Fibroblast of lung (primary cell): ENCODE measurements at places on chromosomes 5 and 9. TPM values are rescaled to one million over a fixed set of nuclear protein-coding genes. Genes with fewer than 3 reads are reported as not detected.

The PIP5K1B gene
- polyA plus RNA-seq = 0.03 TPM in 1 of 2 replicates, not detected in the other

The SPINK7 gene
- not detected in 2 replicates for polyA plus RNA-seq

The UNC13B gene
- 9.7 and 21.6 TPM in 2 replicates for polyA plus RNA-seq

The LECT2 gene
- not detected in 2 replicates for polyA plus RNA-seq

The C9 gene
- 0.06 TPM in 1 of 2 replicates, not detected in the other for polyA plus RNA-seq

The FGFR4 gene
- polyA plus RNA-seq = 5.6 and 28.4 TPM in 2 replicates

The PNPLA7 gene
- 0.20 and 0.23 TPM in 2 replicates for polyA plus RNA-seq

The TAS2R1 gene
- polyA plus RNA-seq = 0.18 TPM in 1 of 2 replicates, not detected in the other

The PTPDC1 gene
- 3.8 and 4.4 TPM in 2 replicates for polyA plus RNA-seq

The ZNG1E gene
- 27.5 and 30.0 TPM in 2 replicates for polyA plus RNA-seq

The WDR38 gene
- polyA plus RNA-seq = not detected in 2 replicates

The PCDHB6 gene
- 0.07 and 0.42 TPM in 2 replicates for polyA plus RNA-seq

The GLRA1 gene
- not detected in 2 replicates for polyA plus RNA-seq

The PCDHA7 gene
- polyA plus RNA-seq = 0.10 and 2.5 TPM in 2 replicates

The CCL27 gene
- 0.09 TPM in 1 of 2 replicates, not detected in the other for polyA plus RNA-seq

The KIF24 gene
- 0.94 and 2.4 TPM in 2 replicates for polyA plus RNA-seq

The MARVELD2 gene
- polyA plus RNA-seq = 2.9 and 5.1 TPM in 2 replicates

The MSX2 gene
- 3.1 and 4.5 TPM in 2 replicates for polyA plus RNA-seq

The ZNF367 gene
- 2.2 and 6.4 TPM in 2 replicates for polyA plus RNA-seq

The PCDHGB1 gene
- 1.7 TPM in 2 replicates for polyA plus RNA-seq

The HMHB1 gene
- not detected in 2 replicates for polyA plus RNA-seq

The BAAT gene
- 0.02 and 0.03 TPM in 2 replicates for polyA plus RNA-seq

The PCA3 gene
- not detected in 2 replicates for polyA plus RNA-seq

The GPX3 gene
- polyA plus RNA-seq = 217 and 267 TPM in 2 replicates

The FAM120A gene
- polyA plus RNA-seq = 85.8 and 92.9 TPM in 2 replicates

The TLX3 gene
- not detected in 2 replicates for polyA plus RNA-seq

The F12 gene
- polyA plus RNA-seq = 0.10 and 0.19 TPM in 2 replicates

The PHAX gene
- polyA plus RNA-seq = 103 TPM in 2 replicates

The GMCL2 gene
- not detected in 2 replicates for polyA plus RNA-seq

The LCN15 gene
- not detected in 2 replicates for polyA plus RNA-seq

The OR2V1 gene
- polyA plus RNA-seq = not detected in 2 replicates

The FRRS1L gene
- 0.08 and 0.15 TPM in 2 replicates for polyA plus RNA-seq

The SEMA4D gene
- 0.67 and 0.68 TPM in 2 replicates for polyA plus RNA-seq

The SLC36A2 gene
- polyA plus RNA-seq = not detected in 2 replicates
